ENCODE measurements at places on chromosomes 6 and 20. TPM values are rescaled to one million over a fixed set of nuclear protein-coding genes. Genes with fewer than 3 reads are reported as not detected.

GSTA3 gene
- polyA plus RNA-seq, result not detected

GNMT gene
- polyA plus RNA-seq, result 0.34 TPM

ARMH2 gene
- polyA plus RNA-seq, result not detected

HMGN3 gene
- polyA plus RNA-seq, result 74.0 TPM

POM121L2 gene
- polyA plus RNA-seq, result not detected

GRM4 gene
- not detected for polyA plus RNA-seq

RSPO4 gene
- 0.19 TPM for polyA plus RNA-seq

PROKR2 gene
- not detected for polyA plus RNA-seq

ADGB gene
- polyA plus RNA-seq, result not detected

RBBP8NL gene
- polyA plus RNA-seq, result 8.0 TPM
